Fibroblast of lung (primary cell): ENCODE measurements at places on chromosomes 7 and 10.
A peak's percentile ranks its signal among the peaks of the same experiment; 100 is the strongest.

- DNase-seq: no peak
These were observed 38.6 kb upstream of the ARL4A start for GRCh38 chr7:12648704-12649261.

- no peak for DNase-seq
These were observed 701.7 kb upstream of the CELF2 start for GRCh38 chr10:10315989-10316388.

DNA sequence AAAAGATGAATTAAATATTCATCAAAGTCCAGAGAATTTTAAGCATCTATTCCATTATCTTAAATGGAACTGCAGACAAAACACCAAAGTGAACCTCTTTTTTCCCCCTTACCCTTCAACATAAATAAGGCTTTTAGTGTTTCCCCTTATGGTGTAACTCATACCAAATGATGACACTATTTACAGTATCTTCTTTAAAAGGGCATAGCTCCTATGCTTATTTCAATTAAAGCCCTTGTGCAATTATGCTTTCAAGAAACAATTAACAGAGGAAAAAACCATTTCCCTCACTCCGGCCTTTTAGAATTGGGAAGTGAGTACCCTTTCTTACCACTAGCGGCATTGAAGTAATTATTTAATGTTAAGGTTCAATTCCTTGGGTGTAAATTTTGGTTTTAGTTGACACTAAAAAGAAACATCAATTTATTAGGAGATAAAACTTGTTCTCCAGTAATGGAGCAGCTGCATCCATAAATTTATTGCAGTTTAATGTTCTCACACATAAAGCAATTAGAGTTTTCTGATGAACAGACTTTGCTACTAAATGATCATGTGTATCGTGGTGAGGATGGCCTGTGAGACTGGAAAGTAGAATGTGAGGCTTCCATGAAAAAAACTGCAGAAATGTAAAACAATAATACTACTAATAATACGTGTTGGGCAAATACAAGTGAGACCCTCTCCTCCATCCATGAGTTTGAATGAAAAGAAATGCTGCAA, 661.3 kb downstream of the PARD3 start:
- DNase-seq: no peak

DNA sequence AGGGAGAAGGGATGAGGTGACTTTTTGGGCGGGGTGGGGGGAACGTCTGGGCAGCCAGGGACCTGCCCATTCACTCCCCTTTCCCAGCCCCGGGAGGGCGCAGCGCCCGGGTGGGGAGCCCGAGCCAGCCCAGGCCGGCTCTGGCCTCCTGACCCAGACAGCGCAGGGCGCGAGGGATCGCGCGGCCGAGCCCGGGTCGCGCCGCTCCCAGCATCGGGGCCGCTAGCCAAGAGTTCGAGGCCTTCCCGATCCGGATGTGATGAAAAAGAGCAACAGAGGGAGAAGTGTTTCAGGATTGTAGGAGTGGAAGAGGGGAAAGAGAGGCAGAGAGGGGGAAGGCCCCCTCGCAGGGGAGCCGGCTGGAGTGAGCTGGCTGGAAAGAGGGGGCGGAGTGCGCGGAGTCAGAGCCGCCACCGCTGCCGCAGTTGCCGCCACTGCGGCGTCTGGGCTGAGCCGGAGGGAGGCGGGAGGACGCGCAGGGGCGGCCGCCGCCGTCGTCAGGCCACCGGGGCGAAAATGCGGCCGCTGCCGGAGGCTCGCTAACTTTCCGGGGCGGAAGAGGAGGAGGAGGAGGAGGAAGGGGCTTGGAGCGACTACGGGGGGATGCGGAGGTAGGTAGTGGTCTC, at the start of gene MDFIC:
MDFIC (plus strand) TSS at position 69 of the 626 bp plus-strand sequence. CDS start 940 bp downstream, outside the sequence.
- peak; percentile 72 for DNase-seq

- no peak for DNase-seq
These were observed 112.4 kb downstream of the MICALL2 start for GRCh38 chr7:1346851-1347250.

GRCh38 chr10:30594077-30594476, 35.5 kb downstream of the LYZL2 start:
- no peak for DNase-seq

DNA sequence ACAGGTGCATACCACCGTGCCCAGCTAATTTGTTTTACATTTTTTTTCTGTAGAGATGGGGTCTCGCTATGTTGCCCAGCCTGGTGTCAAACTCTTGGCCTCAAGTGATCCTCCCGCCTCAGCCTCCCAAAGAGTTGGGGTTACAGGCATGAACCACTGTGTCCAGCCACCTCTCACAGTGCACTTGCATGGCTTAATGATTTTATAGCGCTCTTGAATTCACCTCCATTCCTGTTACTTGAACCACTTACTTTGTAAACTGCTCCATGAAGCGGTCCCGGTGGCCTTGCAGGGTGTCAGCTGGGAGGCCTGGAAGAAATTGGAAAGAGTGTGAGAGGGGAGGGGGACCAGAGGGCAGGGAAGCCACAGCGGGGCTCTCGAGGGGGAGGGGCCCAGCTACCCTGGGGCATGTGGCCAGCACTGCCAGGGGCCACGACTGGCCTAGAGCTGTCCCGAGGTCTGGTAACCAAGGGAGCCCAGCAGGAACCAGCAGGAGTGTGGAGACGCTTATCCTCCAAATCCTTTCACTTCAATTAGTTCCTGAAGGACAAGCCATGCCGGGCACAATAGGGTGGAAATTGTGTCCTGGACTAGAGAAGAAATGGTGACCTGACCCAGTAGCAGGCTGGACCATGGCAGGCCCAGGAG, 76.0 kb downstream of the SPDYE5 start:
- no peak for DNase-seq

GRCh38 chr7:113368256-113368655, 249.9 kb upstream of the SMIM30 start:
- DNase-seq: no peak

- DNase-seq: peak; percentile 74
These were observed 27.0 kb downstream of the LMOD2 start for GRCh38 chr7:123682690-123683089.

DNA sequence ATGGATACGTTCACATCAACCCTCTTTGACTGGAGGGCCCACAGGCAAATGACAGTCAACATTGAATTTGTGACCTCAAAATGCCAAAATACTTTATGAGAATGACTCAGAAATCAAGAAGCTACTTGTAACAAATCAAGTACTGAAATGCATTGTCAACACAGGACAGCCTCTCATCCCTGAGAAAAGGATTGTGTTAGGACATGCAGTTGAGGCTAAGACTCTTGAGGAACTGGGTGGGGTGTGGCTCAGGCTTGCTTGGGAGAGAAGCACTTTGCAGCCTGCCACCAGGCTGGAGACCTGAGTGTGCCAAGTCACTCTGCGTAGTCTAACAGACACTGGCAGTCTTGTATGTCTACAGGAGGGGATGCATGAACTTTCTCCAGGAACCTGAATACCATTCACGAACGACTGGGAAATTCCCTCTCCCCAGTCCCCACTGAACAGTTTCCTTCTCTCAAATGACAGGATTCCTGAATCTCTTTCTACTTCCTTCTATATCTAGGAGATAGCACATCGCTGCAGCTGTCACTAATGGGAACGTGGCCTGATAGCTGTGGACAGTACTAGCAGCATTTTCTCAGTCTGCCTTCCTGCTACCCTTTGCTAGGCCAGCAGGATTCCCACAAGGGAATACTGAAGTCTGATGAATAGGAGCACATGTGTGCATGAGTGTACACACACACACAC, 3.3 kb upstream of the SMO start:
- no peak for DNase-seq

DNA sequence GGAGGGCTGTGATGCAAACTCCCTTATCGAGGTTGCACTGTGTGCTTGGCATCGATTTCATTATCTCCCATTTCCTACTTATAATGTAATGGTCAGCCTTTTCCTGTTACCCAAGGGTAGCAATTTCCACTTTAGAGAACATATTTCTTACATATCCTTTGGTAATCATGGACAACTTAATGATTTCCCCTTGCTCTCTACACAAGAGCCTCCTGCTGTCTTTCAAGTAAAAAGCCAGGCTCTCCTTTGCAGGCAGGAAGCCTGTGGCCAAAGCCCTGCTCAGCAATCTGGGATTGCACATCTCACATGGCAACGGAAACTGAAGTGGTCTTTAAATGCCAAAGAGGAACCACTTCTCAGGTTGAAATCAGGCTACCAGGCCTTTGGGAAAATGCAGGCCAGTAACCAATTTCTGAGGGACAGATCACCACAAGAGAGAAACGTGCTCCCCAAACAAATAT, 86.7 kb upstream of the IKZF1 start:
- no peak for DNase-seq

DNA sequence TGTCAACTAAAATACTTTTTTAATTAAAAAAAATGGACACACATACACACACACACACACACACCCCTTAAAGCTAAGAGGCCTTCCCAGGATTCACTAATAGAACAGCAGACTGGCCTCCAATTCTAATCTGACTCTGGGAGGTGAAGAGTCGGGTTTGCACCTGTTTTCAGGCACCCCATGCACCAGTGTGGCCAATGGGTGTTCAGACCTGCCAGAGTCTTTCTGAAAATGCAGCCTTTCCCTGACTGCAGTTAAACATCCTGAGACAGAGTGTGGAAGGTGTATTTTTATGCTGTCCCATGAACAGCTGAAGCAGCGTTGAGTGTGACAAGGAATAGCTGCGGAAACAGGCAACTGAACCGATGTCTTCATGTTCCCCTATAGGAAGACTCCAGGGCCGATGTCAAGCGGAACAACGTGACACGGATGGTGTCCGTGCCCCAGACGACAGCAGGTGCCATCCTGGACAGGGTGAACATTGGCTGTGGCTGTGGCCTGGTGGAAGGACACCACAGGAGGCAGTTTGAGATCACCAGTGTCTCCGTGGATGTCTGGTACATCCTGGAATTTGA, 74.6 kb upstream of the LYZL2 start:
- DNase-seq: no peak

GRCh38 chr10:101438881-101439391, 85.0 kb downstream of the BTRC start:
- no peak for DNase-seq

- peak; percentile 97 for DNase-seq
These were observed 93.6 kb upstream of the COL1A2 start for GRCh38 chr7:94301024-94301586.

GRCh38 chr7:46834921-46835320, 747.0 kb downstream of the TNS3 start:
- DNase-seq: no peak

DNA sequence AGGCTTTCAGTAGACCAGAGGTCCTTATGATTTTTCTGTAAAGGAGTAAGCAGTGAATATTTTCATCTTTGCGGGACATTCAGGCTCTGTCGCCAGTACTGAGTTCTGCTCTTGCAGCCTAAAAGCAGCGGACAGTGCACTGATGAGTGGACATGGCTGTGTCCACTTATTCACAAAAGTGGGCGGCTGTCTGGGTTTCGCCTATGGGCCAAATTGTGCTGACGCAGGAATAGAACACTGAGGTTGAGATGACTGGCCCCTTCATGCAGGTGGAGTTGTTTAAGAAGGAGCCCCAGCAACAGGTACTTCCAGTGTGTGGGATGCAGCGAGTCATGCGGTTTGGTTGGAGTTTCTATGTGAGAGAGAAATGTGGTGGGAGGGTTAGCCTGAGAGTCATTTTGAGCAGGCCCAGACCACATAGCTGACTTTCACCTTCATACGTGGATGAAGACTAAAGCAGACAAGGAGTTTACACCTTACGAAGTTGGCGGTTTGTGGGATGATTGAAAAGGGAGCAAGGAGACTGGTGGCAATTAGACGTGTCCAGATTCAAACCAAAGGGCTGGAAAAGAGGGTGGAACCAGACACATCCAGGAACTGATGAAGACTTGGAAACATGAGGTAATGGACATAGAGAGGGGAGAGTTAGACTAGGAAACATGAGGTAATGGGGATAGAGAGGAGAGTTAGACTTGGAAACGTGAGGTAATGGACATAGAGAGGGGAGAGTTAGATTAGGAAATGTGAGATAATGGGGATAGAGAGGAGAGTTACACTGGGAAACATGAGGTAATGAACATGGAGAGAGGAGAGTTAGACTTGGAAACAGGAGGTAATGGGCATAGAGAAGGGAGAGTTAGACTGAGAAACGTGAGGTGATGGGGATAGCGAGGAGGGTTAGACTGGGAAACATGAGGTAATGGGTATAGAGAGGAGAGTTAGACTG, 38.2 kb downstream of the WDR37 start:
- no peak for DNase-seq

- DNase-seq: no peak
These were observed 193.5 kb downstream of the PTPRN2 start for GRCh38 chr7:158393926-158394625.

DNA sequence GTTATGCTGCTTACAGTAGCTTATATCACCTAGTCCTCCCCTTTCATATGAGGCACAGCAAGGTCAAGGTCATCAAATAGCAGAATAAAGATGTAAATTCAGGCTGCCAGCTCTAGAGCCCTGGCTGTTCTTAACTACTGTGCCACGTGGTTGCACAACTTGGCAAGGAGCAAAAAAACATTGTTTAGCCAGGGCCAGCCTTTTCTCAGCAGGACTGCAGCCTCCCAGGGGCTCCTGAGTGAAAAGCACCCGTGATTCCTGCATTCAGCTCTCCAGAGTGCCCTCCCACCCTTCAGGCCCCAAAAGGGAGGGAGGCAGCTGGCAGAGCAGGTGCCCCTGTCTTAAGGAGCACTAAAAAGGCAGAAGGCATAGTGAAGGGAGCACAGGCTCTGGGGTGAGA, 31.8 kb upstream of the TM9SF3 start:
- peak; percentile 14 for DNase-seq

GRCh38 chr10:74171625-74172024, 20.6 kb downstream of the ADK start:
- DNase-seq: no peak

DNA sequence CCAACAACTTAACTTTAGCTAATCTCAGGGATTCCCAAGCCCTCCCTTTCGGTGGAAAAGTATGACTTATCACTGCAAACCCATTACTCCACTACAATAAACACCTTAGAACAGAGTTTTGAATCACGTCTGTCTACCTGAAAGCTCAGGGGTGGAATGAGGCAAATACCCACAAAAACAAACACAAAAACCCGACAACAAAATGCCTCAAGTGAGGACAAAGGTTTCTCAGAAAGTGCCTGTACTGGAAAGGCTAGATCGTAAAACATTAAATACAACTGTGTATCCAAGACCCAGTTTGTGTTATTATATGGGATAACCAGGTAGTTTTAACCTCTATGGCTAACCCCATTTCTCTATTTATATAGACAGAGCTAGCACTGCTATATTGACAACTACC, 26.0 kb downstream of the MKRN1 start:
- no peak for DNase-seq

- DNase-seq: no peak
These were observed 124.5 kb downstream of the BAMBI start for GRCh38 chr10:28801869-28802268.
